ENCODE measurements at places on chromosomes 3 and 15.

DNA sequence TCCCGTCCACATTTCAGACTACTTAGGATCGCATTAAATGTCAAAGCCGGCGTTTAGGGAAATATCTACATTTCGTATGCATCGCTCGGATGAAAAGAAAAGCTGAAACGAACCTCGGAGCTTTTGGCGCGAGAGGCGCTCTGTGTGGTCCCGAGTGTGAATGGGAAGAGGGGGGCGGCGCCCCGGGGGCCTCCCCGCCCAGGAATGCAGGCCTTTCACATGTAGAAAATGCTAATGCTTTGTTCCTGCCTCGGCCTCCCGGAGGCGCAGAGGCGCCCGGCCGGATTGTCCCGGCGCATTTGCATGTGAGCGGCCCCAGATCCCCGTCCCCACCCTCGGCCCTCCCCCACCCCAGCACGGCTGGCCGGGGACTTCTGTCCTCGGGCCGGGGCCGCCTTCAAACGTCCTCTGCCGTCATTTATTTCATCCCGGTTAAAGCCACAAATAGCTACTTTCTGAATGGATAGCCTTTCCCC lies 37.0 kb upstream of the TRIM71 start:
- no peak for DNase-seq

- no peak for DNase-seq
Observed at GRCh38 chr15:48522911-48523310, 122.6 kb downstream of the FBN1 start.

DNA sequence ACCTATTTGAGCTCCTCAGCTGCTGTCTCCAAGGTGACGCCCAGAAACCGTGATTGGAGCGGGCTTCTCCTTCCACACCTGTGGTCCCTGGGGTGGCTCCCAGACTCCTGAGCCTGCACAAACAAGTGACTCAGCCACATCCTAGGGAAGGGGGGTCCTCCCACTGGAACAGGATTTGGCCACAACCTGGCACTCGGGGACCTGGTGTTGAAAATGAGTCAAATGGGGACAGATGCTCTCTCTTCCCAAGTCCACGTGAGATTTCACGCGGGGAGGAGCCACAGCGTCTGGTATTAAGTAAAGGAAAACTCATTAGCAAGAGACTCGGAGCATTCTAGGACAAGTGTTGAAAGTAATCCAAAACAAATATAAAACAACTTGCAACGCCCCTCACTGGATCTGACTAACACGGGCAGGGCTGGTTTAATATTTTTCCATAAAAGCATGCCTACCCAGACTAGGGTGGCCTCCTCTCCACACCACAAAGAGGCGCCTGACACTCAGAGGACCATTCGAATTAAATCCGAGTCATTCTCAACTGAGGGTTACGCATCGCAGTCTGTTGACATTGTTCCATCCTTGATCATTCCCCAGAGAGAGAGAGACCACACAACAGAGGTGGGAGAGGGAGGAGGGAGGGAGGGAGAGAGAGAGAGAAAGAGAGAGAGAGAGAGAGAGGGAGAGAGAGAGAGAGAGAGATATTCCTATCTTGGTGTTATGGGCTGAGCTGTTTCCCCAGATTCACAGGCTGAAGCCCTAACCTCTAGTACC lies 74.4 kb downstream of the MGLL start:
- DNase-seq = no peak

DNA sequence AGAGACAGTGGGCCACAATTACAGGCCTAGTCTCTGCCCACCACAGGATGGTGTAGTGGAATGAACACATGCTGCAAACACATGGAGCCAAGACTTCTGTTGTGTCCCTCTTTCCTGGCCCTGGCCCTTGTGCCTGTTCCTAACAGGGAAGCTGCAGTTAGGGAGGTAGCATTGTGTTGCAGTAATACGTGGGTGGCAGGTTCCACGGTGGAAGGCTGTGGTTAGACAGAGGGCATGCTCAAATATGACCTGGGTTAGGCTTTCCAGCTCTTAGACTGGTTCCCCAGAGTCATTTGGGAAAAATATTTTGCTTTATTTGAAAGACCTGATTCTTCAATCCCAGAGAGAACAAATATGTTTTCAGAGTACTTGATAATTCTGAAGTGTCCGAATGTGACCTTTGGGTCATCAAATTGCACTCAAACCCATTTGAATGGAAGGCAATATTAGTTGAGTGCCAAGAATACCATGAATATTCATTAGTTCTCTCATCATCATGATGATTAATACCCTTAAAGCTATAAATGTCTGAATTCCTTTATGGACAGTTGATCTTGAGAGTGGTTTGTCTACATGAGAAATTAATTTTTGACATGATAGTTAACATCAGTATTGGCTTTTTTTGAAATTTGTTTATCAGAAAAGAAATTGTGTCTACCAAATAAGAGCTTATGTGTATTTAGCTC lies 28.5 kb downstream of the PLAAT1 start:
- no peak for DNase-seq

GRCh38 chr3:171336406-171336805 lies 123.8 kb downstream of the TNIK start:
- no peak for DNase-seq

DNA sequence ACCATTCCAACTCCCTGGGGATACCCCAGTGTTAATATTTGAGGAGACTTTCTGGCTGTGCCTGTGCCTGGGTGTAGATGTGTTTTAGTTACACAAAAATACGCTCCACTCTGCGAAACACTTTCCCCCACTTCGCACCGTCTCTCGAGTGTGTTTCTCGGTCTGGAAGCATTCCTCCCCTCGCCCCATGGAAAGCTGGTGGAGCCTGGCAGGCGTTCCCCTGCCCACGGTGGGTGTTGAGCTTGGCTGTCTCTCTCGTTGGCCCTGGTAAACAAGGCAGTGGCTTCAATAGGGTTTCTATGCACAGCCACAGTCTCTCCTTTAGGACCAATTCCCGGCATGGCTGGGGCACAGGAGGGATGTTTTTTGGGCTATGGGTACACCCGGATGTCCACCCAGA lies 19.3 kb downstream of the IQSEC1 start:
- DNase-seq = peak; percentile 60

- DNase-seq = no peak
Observed at GRCh38 chr15:68420186-68420684, 11.7 kb downstream of the ITGA11 start.

DNA sequence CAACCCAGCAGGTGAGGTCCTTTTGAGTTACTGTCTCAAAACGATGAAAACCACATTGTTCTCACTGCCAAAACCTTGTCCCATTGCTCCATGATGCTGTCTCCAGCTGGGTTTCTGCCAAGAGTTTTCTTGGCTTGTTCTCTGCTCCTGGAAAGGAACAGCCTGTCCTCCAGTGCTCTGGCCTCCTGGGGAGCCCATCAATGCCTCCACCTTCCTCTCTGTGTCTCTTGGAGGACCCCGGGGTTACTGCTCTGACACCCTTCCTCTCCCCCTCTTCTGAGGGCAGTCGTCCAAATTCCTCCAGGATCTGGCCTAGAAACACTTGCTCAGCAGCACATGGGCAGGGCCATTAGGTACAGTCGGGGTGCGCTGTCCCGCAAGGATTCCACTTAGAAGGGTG lies 63.9 kb upstream of the RGMA start:
- peak; percentile 81 for DNase-seq

GRCh38 chr3:184953401-184953800 lies 141.4 kb downstream of the VPS8 start:
- DNase-seq = no peak

- no peak for DNase-seq
Observed at GRCh38 chr15:25236143-25236860, 202.5 kb downstream of the UBE3A start.

DNA sequence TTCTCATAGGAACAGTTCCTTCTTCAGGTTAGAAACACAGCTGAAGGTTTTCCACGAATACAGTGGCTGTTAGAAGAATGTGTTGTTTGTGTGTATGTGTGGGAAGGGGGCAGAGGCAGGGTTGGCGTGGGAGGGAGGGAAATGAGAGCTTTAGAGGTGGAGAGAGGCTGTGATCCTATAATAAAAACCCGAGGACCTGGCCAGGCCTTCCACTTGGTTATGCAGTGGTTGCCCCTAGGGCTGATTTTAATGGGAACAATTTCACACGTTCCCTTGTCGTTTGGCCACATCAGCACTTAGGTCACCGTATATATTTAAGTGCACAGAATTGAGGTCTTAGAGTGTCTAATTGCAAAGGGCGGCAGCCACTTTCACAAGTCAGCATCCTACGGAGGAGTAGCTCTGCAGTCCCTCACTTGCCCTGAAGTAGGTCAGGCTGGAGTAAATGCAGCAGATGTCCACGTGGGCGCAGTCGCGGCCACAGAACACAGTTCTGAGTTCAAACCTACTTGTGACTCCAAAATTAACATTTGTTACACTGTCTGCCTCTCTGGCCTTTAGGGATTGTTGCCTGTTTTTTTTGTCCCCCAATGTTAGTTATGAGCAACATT lies 85.6 kb downstream of the PDCD6IP start:
- no peak for DNase-seq

- DNase-seq = no peak
Observed at GRCh38 chr15:80747317-80748053, 31.7 kb upstream of the CEMIP start.

- no peak for DNase-seq
Observed at GRCh38 chr3:111072031-111072921, 660 bp downstream of the NECTIN3 start.

DNA sequence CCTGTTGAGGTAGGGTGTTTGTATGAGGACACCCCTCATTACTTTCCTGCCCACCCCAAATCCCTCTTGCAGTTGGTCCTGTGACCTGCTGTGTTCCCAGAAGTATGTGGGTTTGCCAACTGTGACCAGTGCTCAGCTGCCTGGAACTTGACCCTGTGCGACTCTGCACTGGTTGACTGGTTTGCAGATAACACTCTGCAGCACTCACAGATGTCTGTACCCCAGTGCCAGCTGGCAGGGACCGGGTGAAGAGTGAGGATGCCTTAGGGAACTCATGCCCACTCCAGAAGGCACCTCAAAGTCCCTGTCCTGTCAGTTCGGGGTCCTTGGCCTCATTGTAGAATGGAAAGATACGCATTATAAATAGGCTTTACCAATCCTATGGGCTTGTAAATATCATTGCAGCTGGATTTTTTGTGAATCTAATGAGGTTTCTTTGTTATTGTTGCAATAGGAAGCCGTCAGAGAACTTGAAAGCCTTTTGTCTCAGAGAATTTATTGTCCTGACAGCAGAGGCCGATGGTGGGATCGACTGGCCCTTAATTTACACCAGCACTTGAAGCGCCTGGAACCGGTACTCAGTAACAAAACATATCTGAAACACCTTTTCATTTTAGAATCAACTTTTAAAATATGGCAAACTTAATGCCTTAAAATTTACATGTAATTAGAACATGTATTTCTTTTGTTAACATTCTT lies 18.2 kb downstream of the FAN1 start:
- peak; percentile 88 for DNase-seq

DNA sequence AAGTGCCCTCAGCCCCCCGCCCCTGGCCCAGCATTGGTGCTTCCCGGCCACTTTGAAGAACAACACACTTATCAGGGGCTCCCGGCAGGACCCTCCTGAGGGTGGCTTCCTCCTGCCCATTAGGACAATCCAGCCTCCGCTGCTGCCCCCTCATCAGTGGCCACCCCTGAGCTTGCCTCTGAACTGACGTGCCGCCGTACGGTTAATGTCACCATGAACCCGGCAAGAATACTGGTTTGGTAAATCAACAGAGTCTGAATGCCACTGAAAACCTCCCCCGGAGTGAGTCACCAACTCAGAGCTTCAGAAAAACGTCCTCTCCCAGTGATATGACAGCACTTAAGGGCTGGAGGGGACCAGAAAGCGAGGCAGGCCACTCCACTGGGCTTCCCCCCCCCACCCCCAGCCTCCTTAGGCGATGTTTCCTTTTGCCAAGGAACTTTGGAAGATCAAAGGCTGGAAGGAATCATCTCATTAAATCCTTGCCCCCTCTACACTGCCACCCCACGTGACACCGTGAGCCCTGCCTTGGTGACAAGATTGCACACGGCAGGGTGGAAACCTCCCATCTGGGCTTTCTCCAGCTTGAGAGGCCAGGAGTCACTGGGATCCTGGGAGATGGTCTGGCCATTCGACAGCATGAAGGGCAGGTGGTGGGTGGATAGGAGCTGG lies 142.1 kb downstream of the NUP210 start:
- no peak for DNase-seq

- peak; percentile 22 for DNase-seq
Observed at GRCh38 chr15:72229076-72229946, 1.7 kb downstream of the PKM start.

DNA sequence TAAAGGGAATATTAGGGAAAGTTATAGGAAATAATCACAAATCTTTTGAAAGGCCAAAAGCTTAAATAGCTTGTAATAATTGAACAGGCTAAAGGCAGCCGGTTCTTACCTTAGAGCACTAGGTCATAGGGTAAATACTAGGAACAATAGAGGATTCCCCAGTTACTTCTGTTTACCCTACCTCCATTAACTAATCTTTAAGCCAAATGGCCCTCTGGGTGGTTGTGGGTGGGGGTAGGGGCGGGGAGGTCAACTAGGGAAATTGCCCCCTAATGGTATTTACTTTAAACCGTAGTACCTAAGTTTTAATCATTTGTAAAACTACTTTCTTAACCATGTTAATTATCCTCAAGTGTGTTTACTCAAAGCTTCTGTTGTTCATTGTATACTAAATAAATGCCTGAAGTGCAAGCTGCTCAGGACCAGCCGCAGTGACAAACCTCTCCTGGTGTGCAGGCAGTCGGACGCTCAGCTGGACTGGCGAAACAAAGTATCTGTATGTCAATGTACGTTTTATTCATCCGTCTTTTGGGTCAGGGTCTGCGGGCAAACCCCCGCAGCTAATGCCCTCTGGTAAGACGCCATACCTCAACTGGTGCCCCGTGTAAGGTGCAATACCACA lies 18.9 kb downstream of the MAGEL2 start:
- no peak for DNase-seq

GRCh38 chr3:77158730-77159581 lies 119.1 kb downstream of the ROBO2 start:
- no peak for DNase-seq

DNA sequence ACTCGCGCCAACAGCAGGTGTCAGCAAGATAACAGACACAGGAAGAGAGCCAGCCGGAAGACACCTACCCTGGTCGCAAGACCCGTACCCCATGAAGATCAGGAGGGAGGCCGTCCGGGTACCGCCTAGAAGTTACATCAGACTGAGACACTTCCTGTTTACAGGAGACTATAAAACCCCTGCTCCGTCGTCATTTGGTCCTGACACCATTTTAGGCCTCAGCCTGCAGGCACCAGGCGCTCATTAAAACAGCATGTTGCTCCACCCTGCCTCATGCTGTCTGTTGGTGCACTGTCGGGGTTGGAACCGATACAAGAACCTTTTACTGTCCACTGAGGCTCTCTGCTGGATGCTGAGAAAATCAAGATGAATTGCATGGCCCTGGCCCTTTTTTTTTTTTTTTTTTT lies 15.6 kb upstream of the PRTG start:
- no peak for DNase-seq

DNA sequence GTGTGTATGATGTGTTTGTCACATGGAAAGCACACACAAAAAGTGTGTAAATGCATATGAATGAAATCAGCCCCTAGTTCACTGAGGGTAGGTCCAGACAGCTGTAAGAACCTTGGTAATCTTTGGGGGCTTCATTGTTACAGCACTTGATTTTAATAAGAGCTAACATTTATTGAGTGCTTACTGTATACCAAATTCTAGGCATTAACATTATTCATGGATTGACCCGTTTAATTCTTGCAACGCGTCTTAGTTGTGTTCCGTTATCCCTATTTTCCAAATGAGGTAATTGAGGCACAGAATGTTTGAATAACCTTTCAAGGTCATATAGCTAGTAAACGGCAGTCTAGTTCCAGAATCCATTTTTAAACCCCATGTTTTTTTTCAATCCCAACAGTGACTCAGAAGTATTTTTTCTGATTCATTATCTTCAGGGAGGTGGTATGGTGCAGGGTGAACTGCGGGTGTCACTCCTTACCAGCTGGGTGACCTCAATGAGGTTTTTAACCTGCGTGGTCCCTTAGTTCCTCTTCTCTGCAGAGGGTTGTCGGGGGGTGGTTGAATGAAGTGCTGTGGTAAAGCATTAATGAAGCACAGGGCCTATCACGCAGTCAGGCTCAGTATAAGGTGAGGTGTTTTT lies 14.2 kb downstream of the RAB8B start:
- no peak for DNase-seq

Data from pons (tissue), 1 donor.